Suprapubic skin (tissue), 4 donors: ENCODE measurements at places on chromosomes 16 and 17.

- no peaks in the 10 kb centered on the region for H3K36me3 ChIP-seq
- H3K4me3 ChIP-seq: peak overlapping the region; percentile 87
- H3K4me1 ChIP-seq: peaks cover 73% of the 10 kb centered on the region
- H3K27ac ChIP-seq: peak overlapping the region; percentile 92
Measured at GRCh38 chr17:81388612-81389367, 6.5 kb upstream of the BAHCC1 start.

DNA sequence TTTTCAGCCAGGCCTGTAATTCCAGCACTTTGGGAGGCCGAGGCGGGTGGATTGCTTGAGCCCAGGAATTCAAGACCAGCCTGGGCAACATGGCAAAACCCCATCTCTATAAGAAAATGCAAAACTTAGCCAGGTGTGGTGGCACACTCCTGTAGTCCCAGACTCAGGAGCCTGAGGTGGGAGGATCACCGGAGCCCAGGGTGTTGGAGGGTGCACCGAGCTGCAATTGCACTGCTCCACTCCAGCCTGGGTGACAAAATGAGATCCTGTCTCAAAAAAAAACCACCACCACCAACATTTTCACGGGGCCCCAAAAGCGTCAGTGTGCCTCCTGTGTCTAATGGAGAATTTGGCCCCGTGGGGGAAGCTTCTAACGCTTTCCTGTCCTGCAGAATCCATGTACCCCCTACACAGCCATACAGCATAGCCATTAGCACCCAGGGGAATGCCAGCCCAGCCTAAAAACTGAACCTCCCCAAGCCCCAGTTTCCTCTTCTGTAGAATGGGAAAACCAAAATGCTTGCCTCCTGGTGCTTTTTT is 22.2 kb upstream of the MAP3K14 start:
- no peak for DNase-seq
- H3K4me3 ChIP-seq: no peak overlapping the region
- H3K27ac ChIP-seq: peak overlapping the region; percentile 82
- H3K27me3 ChIP-seq: no peaks in the 10 kb centered on the region
- peaks cover 25% of the 10 kb centered on the region for H3K4me1 ChIP-seq

GRCh38 chr17:3992370-3992769 is 28.1 kb upstream of the ATP2A3 start:
- H3K4me3 ChIP-seq: no peak overlapping the region
- no peak overlapping the region for H3K27ac ChIP-seq
- no peaks in the 10 kb centered on the region for H3K27me3 ChIP-seq
- no peaks in the 10 kb centered on the region for H3K4me1 ChIP-seq

DNA sequence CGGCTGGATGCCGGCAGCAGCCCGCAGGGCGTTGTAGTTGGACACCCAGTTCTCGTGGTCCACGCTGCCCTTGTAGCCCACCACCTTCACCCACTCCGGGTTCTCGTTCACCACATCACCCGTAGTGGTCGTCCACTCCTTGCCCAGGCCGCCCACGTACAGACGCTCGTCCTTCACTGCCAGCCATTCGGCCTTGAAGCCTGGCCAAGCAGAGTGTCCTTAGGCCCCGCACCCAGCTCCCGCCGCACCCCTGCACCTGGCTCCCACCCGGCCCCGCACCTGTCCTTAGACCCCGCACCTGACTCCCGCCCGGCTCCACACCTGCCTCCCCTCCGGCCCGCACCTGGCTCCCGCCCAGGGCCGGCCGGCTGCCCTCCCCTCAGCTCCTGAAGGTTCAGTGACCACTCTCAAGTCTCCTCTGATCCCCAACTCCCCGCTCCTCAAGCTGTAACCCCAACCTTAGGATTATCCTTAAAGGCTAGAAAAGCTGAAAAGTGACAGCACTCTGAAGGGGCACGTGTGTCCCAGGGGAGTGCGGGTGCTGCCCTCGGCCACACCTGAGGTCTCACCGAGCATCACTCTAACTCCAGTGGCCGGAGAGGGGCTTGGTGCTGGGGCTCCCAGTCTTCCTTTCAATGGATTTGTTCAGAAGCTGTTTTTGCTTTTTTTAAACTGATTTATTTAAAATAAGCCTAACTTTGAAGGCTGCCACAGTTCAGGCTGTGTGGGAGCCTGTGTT is 14.4 kb downstream of the CANT1 start:
- H3K27me3 ChIP-seq: no peaks in the 10 kb centered on the region
- peaks cover 70% of the 10 kb centered on the region for H3K36me3 ChIP-seq

DNA sequence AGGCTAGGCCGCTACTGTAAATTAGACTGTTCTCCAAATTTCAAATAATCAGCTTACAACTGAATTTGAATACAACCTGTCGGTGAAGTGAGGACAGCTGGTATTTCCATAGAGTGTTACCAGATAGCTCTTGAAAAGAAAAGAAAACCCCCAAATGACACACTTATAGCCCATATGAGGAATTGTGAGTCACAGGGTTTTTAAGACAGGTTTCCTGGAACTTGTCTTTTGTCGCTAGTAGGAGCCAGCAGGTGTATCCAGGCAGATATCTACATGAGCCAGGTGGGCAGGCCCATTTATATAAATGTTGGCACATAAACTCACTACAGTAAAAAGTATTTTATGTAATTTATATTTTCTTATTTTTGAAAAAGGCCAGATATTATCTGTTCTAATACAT is 24.0 kb downstream of the TNRC6A start:
- H3K27ac ChIP-seq: no peak overlapping the region
- no peak overlapping the region for H3K4me3 ChIP-seq
- DNase-seq: no peak
- H3K4me1 ChIP-seq: peaks cover 23% of the 10 kb centered on the region

DNA sequence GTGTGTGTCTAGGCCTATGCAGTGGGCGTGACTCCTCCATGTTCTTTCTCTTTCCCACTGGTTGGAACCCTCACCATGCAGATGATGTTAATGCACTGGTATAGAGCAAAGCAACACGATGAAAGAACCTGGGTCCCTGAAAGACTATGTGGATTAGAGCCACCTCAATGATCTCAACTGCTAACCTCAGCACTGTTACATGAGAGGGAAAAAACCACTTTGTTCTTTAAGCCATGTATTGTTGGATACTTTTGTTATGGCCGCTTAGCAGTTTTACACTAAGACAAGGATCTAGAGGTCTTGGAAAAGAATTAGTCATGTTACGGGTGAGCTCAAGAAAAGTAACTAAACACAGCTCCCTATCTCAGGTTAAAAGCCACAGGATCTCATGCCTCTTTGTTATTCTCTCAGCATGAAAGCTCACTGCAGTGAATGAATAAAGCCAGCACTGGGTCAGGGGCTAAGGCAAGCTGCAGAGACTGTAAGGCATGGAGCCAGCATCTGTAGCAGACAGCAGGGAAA is 56.6 kb upstream of the RBBP6 start:
- no peaks in the 10 kb centered on the region for H3K4me1 ChIP-seq
- H3K4me3 ChIP-seq: no peak overlapping the region
- H3K27ac ChIP-seq: no peak overlapping the region

DNA sequence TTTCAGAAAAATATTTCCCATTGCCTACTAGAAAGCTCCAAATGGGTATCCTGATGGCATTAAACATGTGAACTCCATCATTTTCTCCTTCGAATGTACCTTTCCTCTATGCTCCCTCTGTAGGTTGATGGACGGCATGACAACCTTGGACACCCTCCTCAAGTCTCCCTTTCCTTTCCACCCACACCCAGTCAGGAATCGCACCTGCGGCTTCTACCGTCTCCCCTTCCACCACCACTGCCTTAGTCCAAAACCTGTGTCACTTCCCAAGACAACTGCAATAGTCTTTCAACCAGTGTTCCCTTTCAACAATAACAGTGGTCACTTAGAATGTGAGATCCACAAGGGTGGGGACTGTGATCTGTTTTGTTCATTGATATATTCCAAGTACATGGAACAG is 233.1 kb upstream of the AXIN2 start:
- DNase-seq: no peak
- no peaks in the 10 kb centered on the region for H3K4me1 ChIP-seq
- no peaks in the 10 kb centered on the region for H3K27me3 ChIP-seq
- no peak overlapping the region for H3K27ac ChIP-seq

DNA sequence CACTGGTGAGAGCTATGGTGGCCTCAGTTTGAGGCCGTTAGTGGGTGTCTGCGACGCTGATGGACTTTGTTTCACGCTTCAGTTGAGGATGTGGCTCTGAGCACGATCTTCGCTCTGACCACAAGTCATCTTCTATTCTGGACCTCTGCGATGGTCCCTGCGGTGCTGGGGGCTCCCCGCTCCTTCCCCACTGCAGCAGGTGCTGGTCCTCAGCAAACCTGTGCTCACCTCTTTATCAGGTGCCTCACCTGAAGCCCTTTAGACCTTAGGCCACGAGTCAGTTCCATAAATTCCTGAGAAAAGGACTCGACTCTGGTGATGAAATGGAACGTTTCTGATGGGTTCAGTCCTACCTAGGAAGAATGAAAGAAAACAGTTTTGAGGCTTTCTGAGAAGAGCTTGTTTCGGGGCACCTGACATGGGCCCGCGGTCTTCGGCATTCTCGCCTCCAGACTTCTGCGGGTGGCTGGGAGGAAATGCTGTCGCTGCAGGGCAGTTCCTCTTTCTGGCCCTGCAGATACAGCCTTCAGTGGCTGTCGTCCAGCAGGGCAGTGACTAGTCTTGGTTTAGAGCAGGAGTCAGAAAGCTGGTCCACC is 4.7 kb downstream of the KCTD5 start:
- H3K36me3 ChIP-seq: peaks cover 12% of the 10 kb centered on the region
- H3K27ac ChIP-seq: no peak overlapping the region
- H3K4me3 ChIP-seq: no peak overlapping the region
- H3K4me1 ChIP-seq: peaks cover 29% of the 10 kb centered on the region
- H3K27me3 ChIP-seq: no peaks in the 10 kb centered on the region

- H3K27ac ChIP-seq: peak overlapping the region; percentile 73
- H3K27me3 ChIP-seq: no peaks in the 10 kb centered on the region
- no peak overlapping the region for H3K4me3 ChIP-seq
- no peaks in the 10 kb centered on the region for H3K36me3 ChIP-seq
- DNase-seq: no peak
Measured at GRCh38 chr17:4247971-4248388, 15.8 kb downstream of the ANKFY1 start.

- H3K27ac ChIP-seq: no peak overlapping the region
- no peak for DNase-seq
- H3K4me1 ChIP-seq: peaks cover 5% of the 10 kb centered on the region
- no peaks in the 10 kb centered on the region for H3K36me3 ChIP-seq
Measured at GRCh38 chr17:68060336-68060735, 24.8 kb downstream of the KPNA2 start.

- no peaks in the 10 kb centered on the region for H3K36me3 ChIP-seq
- H3K4me3 ChIP-seq: no peak overlapping the region
- no peaks in the 10 kb centered on the region for H3K4me1 ChIP-seq
- H3K27ac ChIP-seq: no peak overlapping the region
Measured at GRCh38 chr17:13346996-13347762, 254.6 kb downstream of the HS3ST3A1 start.

DNA sequence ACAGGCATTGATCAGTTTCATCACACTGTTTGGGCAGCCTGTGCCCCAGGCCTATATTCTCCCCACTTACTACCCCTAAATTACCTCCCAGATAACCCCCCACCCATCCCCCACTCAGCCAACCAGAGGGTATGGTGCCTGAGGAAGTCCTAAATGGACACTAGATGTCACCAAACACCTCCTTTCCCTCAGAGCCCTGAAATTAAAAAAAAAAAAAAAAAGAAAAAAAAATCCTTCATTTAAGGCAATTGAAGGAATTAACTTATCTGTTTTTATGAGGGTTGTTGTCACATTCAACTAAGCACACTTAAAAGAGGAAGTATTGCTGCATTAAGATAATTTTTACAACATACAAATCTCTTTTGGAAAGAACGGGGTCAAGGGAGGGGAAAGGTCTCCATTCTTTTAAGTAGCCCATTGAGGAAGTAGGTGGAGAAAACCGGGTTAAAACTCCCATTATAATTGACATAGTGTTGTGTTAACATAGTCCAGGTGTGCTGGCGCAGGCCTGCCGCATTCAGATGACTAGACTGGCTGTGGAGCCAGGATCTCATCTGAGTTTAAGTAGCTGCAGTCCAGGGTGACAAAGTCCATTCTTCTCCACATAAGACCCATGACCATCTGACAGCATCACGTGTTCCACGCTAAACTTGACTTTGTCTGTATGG is 46.3 kb downstream of the SNX11 start:
- H3K27ac ChIP-seq: no peak overlapping the region
- peaks cover 62% of the 10 kb centered on the region for H3K27me3 ChIP-seq
- DNase-seq: no peak
- no peaks in the 10 kb centered on the region for H3K36me3 ChIP-seq
- H3K4me1 ChIP-seq: no peaks in the 10 kb centered on the region
- no peak overlapping the region for H3K4me3 ChIP-seq

GRCh38 chr16:48326915-48327314 is 58.3 kb downstream of the SIAH1 start:
- no peak overlapping the region for H3K4me3 ChIP-seq
- H3K27me3 ChIP-seq: no peaks in the 10 kb centered on the region
- no peak for DNase-seq
- peaks cover 9% of the 10 kb centered on the region for H3K36me3 ChIP-seq
- H3K27ac ChIP-seq: no peak overlapping the region

GRCh38 chr16:22001591-22001990 is 675 bp upstream of the PDZD9 start:
- no peaks in the 10 kb centered on the region for H3K36me3 ChIP-seq
- H3K4me3 ChIP-seq: no peak overlapping the region
- H3K27ac ChIP-seq: no peak overlapping the region
- peaks cover 15% of the 10 kb centered on the region for H3K4me1 ChIP-seq
- no peak for DNase-seq

DNA sequence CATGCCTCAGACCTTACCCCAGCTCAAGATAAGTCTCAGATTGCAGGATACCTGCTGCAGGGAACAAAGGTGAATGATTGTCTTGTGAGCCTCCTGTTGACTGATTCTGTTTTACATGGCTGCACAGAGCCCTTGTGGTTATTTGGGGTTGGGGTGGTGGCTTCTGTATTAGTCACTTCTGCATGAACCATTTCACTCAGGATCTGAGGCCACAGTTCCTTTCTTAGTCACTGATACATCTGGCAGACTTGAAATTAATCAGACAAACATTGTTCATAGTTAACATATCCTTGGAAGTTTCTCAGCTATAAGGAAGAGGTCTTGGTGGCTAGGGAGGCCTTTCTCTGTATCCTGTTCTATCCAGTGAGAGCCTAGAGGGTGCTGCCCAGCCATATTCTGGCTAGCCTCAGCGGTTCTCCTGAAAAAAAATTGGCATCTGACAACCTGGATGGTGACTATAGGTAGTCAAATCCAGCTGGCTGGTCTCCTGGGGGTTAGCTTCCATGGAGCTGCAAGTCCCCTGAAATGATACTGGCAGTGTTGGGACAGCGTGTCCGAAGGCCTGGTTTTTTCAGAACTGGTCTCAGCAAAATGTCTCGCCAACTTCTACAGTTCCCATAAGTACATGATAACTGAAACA is 8.4 kb upstream of the PLK1 start:
- H3K4me1 ChIP-seq: no peaks in the 10 kb centered on the region
- no peak overlapping the region for H3K27ac ChIP-seq
- no peaks in the 10 kb centered on the region for H3K27me3 ChIP-seq
- no peak for DNase-seq
- no peak overlapping the region for H3K4me3 ChIP-seq

DNA sequence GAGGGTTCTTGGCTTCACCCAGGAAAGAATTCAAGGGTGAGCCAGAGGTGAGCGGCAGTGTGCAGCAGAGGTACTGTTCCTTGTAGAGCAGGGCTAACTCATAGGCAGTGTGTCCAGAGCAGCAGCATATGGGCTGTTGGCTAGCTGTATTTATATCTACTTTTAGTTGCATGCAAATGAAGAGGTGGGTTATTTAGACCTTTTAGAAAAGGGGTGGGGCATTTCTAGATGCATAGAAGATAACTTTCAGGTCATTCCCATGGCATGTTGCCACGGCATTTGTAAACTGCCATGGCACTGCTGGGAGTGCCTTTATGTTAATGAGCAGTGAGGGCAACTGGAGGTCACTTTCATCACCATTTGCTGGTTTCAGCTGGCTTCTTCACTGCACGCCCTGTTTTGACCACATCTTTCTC is 141.0 kb downstream of the STX8 start:
- no peak for DNase-seq
- no peak overlapping the region for H3K27ac ChIP-seq
- no peaks in the 10 kb centered on the region for H3K27me3 ChIP-seq
- H3K4me3 ChIP-seq: no peak overlapping the region
- H3K4me1 ChIP-seq: peaks cover 8% of the 10 kb centered on the region
- no peaks in the 10 kb centered on the region for H3K36me3 ChIP-seq
